Activated gamma-delta T cell treated with anti-CD3 and anti-CD28 coated beads, Interleukin-2, amount 50 U/mL, for 16 hours (primary cell): ENCODE measurements at places on chromosomes 5 and 9.

- no peak for DNase-seq
Measured at GRCh38 chr5:16888694-16889124, 47.4 kb downstream of the MYO10 start.

DNA sequence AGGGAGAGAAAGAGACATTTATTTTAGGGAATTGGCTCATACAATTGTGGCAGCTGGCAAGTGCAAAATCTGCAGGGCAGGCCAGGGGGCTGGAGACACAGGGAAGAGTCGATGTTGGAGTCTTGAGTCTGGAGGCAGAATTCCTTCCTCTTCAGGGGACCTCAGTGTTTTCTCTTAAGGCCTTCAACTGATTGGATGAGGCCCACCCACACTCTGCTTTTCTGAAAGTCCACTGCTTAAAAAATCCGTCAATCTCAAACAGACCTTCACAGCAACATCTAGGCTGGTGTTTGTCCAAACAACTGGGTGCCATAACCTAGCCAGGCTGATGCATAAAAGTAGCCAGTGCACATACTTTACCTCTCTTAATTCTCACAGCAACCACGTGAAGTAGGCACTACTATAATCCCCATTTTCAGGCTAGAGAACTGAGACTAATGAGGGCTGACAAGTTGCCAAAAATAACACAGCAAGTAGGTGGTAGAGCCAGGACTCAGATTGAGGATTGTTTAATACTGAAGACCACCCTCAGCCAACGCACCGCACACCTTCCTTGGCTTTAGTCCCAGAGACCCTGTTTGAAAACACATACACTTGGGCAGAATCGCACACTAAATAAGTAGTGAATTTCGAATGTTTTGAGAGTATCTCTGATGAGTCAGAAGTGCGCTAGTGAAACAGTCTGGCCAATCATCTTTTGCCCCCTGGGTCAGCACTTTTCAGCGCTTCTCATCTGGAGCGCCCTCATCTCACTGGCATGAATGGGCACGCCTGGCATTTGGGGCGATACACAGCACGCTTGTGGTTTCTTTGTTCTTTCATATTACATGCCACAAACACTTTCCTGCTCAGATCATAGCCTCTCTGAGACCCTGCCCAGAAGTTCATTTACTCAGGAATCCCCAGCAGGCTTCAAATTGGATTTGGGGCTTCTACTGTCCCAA, 591.4 kb downstream of the CCDC171 start:
- no peak for DNase-seq

DNA sequence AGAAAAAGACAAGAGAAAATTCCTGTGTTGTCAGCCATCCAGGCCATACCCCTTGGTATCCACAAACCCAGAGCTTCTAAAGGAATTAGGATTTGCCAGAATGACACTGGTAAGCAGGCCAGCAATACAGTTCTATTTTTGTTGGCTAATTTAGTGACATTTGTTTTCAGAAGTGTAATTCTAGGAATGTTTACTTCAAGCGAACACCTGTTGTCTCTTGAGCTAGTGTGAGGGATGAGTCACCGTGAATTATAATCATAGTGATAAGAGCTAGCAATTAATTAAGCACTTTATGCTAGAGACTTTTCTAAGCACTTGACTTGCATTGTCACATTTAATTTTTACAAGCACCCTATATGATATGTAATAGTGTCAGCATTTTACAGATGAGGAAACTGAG, 99.2 kb downstream of the PRKACG start:
- no peak for DNase-seq

DNA sequence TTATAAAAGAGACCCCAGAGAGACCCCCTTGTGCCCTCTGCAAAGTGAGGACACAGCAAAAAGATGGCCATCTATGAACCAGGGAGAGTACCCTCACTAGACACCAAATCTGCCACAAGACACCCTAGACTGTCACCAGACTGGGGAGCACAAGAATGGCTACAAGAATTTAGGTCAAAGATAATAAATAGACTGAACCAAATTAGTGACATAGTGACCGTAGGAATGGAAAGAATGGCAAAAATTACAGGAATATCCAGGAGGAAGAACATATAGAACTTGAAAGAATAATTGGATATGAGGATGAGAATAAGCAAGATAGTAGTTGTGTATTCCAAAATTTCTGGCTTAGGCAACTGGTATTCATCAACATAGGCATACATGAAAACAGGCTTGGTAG, 235.0 kb downstream of the NNT start:
- DNase-seq: no peak

DNA sequence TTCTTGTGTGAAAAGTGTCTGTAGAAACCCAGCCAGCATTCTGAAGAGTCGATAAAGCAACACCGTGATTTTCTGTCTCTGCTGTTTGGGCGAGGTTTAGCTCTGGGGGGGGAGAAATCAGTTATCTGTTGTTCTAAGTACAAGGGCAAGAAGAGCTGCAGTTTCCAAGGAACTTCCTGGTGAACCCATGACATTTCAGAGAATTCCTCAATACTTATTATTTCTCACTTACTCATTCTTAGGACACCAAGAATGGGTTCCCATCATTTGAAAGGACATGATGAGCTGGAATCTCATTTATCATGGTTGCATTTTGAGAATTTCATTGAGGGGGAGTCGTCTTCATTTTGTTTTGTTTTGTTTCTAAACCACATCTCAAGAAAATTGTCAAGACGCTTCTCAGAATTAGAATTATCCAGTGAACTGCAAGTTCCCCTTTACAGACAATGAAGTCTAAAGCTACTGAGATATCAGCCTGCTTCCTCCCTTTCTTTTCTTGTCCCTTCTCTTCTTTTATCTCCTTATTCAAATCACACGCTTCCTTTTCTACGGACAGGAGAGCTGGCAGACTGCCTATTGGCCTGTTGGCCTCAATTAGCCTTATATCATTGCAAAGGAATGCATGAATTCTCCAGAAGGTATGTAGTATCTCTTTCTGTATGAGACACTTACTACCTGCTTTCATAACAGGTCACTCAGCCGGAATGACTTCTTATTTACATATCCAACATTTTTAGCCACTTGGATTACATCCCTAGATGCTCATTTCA, 53.7 kb downstream of the ZNF462 start:
- DNase-seq: no peak

DNA sequence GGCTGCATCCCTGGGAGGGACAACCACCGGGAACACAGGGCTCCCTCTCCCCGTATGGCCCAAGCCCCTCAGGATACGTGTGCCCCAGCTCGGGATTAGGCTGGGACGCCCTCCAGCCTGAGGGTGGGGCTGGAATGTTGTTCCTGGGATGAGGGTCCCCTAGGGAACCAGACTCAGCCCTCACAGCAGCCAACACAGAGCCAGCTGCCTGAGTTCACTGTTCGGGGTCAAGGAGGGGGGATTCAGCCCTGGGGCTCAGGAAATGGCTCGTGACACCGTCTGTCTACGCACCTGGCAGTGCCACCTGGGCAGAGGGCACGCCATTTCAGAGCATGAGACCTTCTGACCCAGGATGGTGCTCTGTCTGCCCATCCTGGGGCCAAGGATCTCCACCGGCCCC, 8.9 kb downstream of the RNF44 start:
- no peak for DNase-seq

GRCh38 chr5:74497706-74498105, 142.8 kb downstream of the ENC1 start:
- DNase-seq: no peak

DNA sequence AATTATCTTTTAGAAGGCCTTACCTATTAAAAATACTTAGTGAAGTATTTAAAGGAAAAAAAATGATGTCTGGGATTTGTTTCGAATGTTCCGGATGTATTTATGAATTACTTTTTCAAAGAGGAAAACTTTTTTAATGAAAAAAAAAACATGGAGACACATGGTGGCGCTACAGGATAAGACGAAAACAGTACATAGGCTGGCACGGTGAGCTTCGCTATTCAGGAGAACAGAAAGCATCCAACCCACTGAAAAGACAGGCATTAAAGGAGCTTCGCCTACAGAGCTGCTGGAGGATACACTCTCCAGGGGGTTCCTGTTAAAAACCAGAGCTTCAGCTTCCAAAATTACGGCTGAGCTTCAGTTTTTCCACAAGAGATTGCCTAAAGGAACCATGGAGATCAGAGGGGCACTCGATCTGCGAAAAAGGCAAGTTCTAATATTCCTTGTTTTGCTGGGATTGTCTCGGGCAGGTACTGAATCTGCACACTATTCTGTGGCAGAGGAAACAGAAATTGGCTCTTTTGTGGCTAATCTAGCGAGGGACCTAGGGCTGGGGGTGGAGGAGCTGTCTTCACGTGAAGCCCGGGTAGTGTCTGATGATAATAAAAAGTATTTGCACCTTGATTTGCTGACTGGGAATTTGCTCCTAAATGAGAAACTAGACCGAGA, at the start of gene PCDHB14:
Gene PCDHB14 (plus strand): TSS at position 232 of the 672 bp plus-strand sequence. CDS start 163 bp downstream, at position 395.
- DNase-seq: no peak

- no peak for DNase-seq
Measured at GRCh38 chr5:11903614-11904264, 507 bp downstream of the CTNND2 start.

DNA sequence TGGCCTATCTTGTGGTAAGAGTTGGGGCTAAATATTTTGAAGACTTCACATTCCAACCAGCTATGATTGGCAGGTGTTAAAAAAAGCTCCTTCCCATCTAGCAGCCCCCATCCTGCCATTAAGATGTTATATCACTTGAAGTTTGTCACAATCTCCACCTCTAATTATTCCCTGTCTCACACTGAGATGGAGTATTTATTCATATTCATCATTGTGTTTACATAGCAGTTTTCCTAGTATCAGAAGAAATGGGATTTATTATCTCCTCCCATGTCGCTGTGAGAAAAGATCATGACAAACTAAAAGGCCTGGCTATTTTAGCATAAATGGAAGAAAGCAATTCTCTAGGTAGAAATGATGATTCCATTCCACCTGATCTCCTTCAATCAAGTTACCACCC, 653.6 kb downstream of the GABRG2 start:
- DNase-seq: no peak

DNA sequence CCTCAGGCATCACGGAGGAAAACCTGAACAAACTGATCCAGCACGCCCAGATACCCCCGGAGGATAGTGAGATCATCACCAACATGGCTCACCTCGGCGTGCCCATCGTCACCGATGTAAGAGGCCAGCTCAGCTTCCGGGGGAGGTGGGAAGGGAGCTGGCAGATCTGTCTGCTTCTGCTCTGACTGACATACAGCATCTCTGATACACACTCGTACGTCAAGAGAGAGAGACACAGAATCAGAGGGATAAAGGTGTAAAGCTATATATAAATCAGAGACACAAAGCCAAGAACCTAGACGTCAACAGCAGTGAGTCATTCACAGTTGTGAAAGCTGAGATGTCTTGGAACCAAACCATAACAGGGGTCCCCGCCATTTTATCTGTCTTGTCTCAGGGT, 30.1 kb upstream of the CFAP157 start:
- DNase-seq: no peak

- no peak for DNase-seq
Measured at GRCh38 chr5:31656806-31657205, 17.9 kb downstream of the PDZD2 start.
